ENCODE measurements at places on chromosomes 1 and 21.

GRCh38 chr1:9882296-9882944 lies 27.6 kb downstream of the CTNNBIP1 start:
- DNase-seq = no peak

DNA sequence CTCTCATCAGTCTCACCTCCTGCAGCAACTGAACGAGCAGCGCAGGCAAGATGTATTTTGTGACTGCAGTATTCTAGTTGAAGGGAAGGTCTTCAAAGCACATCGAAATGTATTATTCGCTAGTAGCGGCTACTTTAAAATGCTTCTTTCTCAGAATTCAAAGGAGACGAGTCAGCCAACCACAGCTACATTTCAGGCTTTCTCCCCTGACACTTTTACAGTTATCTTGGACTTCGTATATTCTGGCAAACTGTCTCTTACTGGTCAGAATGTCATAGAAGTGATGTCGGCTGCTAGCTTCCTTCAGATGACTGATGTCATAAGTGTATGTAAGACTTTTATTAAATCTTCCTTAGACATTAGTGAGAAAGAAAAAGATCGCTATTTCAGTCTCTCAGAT lies 53.7 kb downstream of the ZBTB8A start:
- no peak for DNase-seq

- no peak for DNase-seq
These were observed 30.2 kb downstream of the RABGAP1L start for GRCh38 chr1:174189428-174190062.

DNA sequence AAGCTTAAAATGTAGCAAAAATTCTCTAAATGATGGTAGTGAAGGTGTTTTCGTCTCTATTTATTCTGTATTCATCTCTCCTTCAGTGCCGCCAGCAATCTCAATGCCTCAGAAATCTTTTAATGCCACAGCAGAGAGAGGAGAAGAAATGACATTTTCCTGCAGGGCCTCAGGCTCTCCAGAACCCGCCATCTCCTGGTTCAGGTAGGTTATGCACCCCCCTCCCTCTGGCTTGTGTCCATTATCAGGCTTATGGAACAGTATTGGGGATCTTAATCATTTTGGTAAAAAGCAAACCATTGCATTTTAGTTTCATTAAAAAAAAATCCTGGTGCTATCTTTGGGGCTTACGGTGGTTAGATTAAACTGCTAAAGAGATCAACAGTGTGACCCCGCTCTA lies 326.1 kb downstream of the NCAM2 start:
- DNase-seq = no peak

- no peak for DNase-seq
These were observed 133.0 kb upstream of the SPAG17 start for GRCh38 chr1:118317842-118318614.

DNA sequence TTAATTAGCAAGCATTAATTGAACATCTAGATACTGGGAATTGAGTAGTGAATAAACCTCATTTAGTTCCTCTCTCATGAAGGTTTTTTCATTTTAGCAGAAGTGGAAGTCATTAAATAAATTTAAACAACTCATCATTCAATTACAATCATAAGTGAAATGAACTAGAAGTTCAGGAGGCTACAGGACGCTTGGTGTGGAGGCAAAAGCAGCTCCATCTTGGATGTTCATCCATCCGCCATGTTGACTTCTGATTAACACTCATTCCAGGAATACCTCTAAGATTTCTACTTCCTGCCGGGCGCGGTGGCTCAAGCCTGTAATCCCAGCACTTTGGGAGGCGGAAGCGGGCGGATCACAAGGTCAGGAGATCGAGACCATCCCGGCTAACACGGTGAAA lies 11.5 kb upstream of the NTPCR start:
- DNase-seq = no peak

GRCh38 chr1:186165303-186165702 lies 209.8 kb downstream of the TPR start:
- DNase-seq = no peak

DNA sequence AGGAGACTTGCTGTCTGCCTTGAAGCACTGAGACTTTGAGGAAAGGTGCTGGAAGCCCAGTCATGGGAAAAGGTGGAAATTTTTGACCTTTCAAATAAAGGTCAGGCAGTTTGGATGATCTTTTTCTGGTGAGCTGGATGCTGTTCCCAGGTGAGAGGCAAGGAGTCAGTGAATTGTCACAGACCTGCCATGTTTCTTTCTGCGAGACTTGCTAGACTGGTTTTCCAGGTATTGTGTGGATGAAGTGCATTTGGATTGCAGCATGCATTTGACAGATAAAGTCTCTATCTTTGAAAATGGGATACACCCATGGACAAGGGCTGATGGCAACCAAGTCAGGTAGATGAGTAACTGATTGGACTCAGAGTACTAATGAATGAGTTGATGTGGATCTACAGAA lies 65.7 kb upstream of the NHLH2 start:
- DNase-seq = no peak

All from activated T-helper 1 cell treated with anti-CD3 and anti-CD28 coated beads, Interleukin-2, amount 50 U/mL, for 16 hours (primary cell).